NCI-H1105 treated with DMSO at 0.1 percent for 48 hours (cell line): ENCODE measurements at places on chromosomes 6 and 20.
A peak's percentile ranks its signal among the peaks of the same experiment; 100 is the strongest.

DNA sequence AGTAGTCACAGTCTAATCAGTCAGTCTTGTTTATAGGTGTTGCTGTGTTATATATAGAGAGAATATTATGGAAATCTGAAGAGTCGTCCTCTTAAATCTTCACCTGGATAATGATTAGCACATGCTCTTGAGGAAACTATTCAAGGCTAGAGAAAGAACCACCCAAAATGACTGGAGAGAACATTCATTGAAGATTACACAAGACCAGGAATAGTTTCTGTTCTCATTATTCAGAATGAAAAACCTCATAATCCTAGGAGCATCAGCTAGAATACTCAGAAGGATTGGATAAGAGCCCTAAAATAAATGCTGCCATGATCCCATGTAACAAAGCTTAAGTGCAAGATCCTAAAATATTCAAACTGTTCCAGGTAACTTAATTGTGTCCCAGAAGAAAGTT is 278.2 kb upstream of the PREP start:
- DNase-seq, result no peak

DNA sequence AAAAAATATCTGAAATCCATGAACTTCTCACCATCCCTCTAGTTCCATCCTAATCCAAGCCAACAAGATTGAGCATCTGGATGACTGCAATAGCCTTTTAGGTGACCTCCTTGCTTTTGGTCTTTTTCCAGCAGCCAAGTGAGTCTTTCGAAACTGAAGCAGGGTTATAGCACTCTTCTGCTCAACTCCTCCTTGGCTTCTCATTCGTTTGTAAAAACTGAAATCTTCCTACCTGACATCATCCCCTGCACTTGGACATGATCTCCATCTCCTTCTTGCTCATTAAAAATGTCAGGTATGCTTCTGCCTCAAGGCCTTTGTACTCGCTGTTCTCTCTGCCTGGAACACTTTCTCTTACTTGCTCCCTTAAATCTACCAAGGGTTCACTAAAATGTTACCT is 46.0 kb downstream of the STX7 start:
- no peak for DNase-seq

DNA sequence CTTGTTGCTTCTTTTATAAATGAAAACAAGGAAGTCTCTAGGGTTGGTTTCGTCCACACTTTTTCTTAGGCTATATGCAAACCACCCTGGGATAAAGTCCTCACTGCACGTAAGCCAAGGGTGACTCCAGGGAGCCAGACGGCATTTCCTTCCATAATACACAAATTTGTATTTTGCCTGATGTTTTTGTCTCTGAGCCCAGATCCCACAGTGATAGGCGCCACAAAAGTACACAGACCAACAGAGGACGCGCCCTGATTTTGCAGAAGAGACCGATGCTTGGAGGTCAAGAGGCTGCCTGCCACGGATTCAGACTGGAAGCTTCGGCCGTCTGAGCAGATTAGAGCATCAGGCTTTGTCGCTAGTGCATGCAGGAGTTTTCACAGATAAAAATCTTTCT is 22.8 kb downstream of the FOXQ1 start:
- DNase-seq, result no peak

DNA sequence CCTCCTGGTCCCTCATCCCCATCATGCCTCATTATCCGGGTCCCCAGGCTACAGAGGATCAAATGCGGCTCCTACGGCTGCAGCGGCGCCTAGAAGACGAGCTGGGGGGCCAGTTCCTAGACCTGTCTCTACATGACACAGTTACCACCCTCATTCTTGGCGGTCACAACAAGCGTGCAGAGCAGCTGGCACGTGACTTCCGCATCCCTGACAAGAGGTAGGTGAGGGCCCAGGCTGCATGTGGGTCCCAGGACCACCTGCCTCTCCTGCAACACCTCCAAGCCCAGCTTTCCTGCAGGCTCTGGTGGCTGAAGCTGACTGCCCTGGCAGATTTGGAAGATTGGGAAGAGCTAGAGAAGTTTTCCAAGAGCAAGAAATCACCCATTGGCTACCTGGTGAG is 8.2 kb upstream of the PTPRA start:
- no peak for DNase-seq

- DNase-seq, result no peak
Observed at GRCh38 chr20:62617711-62618483, 24.4 kb upstream of the SLCO4A1 start.

GRCh38 chr6:30490026-30490876 is 942 bp downstream of the HLA-E start:
- peak; percentile 41 for DNase-seq

- peak; percentile 20 for DNase-seq
Observed at GRCh38 chr6:13395272-13396237, 67.2 kb upstream of the TBC1D7 start.

DNA sequence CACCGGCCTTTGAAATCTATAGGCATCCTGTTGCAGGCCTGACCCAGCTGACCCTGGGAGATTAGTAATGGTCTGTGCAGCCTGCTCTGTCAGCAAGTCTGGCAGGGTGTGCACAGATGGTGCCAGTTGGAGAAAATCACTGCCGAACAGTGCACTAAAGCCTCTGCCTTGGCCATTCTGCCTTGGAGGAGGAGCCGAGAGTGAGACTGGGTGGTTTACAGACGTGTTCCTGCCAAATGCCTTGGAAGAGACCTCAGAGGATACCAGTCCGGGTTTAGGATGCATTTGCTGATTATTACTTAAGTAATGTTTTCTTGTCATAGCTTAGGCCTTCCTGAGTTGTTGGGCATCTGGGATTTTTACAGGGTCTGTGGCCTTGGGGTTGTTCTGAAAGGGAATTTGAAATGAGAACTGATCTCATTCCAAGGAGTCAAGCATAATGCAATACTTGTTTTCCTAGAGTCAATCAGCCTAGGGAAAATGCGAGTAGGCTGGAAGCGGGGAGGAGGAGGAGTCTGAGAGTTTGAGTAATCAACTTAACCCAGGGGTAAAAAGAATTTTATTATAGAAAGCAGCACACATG is 292.1 kb downstream of the SOX4 start:
- DNase-seq, result no peak

DNA sequence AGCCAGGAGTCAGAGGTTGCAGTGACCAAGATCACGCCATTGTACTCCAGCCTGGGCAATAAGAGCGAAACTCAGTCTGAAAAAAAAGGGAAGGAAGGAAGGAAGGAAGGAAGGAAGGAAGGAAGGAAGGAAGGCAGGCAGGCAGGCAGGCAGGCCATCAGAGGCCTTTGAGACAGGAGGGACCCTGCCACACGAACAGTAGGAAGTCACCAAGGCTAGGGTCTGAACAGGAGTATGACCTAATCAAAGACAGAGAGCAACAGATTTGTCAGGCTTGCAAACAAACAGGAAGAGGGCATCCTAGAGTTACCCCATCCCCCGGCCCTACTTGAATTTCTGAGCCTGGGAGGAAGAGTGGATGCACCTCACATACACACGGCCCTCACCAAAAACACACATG is 67.1 kb downstream of the FGD2 start:
- DNase-seq, result no peak

GRCh38 chr6:144286503-144287393 is 1.6 kb downstream of the UTRN start:
- DNase-seq, result peak; percentile 47

- no peak for DNase-seq
Observed at GRCh38 chr6:34149831-34150400, 4.0 kb upstream of the GRM4 start.

GRCh38 chr20:48791666-48792071 is 36.1 kb downstream of the PREX1 start:
- DNase-seq, result no peak

- no peak for DNase-seq
Observed at GRCh38 chr20:43571310-43571709, 12.5 kb downstream of the SGK2 start.

- no peak for DNase-seq
Observed at GRCh38 chr20:31906001-31906400, 35.6 kb downstream of the TTLL9 start.

DNA sequence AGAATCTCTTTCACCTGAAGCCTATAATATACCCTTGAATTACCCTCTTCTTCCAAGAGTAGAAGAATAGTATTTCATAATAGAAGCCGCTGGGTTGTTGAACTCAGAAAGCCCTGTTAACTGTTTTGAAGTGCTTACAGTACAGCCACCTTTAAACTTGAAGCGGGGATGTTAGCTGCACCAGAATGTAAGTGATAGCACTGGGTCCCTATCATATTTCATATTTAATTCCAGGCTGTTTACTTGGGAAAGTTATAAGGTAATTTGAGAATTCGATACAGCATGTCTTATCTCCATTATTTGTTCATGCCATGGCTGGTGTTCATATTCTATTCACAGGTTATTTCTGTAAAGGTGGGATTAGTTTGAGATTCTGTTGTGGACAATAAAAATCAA is 63.5 kb upstream of the VSTM2L start:
- DNase-seq, result peak; percentile 96

- no peak for DNase-seq
Observed at GRCh38 chr20:55067158-55067825, 591.9 kb downstream of the DOK5 start.

- DNase-seq, result no peak
Observed at GRCh38 chr20:59388402-59388801, 88.0 kb downstream of the EDN3 start.

DNA sequence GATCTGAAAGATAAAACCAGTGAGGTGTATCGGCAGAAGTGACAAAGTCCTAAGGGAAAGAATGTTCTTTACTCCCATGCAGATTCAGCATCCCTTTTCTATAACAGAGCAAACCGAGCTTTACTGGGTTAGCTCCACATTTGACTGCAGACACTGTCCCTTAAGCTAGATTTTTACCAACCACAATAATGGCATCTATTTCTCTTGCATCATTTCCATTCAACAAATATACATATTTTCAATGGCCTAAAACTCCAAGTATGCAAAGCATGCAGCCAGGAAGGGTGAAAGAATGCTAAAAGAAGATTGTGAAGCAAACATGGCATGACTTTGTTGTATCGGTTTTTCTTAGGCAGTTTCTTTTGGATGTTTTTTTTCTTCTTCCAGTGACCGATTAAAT is 255.4 kb downstream of the OGFRL1 start:
- DNase-seq, result no peak

GRCh38 chr20:41171736-41172295 is 34.5 kb downstream of the PLCG1 start:
- DNase-seq, result no peak

- no peak for DNase-seq
Observed at GRCh38 chr6:153034139-153034538, 31.6 kb upstream of the MTRF1L start.

DNA sequence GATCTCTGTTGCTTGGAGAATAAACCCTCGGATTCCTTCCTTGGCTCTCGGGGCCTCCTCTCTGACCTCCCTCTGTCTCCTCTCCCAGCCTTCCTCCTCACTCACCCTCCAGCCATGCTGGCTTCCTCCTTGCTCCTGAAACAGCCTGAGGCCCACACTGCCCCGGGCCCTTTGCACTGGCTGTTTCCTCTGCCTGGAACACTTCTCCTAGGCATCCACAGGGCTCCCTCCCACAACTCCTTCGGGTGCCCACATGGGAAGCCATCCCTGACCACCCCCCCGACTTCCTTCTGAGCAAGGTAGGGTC is 87.7 kb downstream of the CEBPB start:
- DNase-seq, result no peak

DNA sequence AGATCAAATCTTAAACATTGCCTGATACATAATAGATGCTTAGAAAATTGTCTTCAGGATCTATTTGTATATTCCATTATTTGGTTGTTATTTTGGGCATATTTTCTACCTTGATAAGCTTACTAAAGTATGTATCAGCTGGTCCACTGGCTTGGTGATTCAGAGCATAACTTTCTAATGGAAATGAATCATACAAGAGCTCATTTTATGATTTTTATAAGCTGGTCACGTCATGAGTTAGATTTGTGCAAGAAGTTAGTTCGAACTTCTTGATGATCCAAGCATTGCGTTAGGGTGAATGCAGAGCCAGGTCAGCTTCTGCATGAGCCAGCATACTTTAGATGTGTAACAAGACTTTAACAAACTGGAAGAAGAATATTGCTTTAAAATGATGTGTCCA is 144.5 kb upstream of the FLRT3 start:
- no peak for DNase-seq

- DNase-seq, result no peak
Observed at GRCh38 chr6:90707246-90707645, 120.4 kb upstream of the MAP3K7 start.

GRCh38 chr6:27688014-27688586 is 215.2 kb upstream of the ZNF184 start:
- peak; percentile 93 for DNase-seq

DNA sequence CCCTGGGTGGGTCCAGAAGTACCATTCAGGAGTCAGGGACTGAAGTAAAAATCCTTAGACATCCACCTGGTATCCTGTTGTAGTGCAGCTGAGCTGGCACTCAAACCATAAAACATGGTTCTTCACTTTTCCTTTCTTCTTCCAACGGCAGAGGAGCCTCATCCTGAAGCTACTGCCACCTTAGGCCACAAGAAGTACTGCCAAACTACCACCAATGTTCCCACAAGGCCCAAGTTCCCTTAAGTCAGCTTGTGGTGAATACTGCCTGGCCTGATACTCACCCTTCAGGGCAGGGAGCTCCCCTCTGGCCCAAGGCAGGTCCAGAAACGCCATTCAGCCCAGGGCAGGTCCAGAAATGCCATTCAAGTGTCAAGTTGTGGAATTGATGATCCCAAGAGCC is 1053.4 kb upstream of the CITED2 start:
- DNase-seq, result no peak

DNA sequence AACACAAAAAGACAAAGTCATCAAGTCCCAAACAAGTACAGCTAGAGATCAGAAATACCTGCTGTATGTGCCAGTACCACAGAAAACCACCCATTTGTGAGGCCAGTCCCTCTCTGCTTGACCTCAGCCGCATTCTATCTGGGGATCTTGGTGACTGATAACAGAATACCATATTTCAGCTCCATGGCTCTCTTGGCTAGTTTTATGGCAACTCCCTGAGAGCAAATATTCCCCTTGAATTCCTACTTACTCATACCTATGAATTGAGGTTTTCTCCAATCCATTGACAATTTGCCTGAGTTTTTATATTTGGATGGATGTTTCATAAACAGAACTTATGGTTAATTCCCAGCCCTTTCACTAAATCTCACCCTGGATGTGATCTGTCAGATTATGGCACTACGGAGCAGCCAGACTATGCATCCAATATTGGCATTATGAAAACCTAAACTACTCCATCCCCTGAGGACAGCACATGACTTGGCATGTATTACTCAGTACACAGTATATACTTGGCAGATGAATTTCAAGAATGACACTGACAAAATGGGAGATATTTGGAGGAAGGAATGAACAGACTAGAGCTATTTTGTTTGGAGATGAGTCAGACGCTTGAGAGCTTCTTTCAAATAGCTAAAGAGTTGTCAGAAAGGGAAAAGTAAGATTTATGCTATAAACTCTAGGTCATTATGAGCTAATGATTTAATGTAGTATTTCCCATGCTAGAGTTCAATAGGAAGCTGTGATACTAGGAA is 95.7 kb downstream of the PRDM1 start:
- no peak for DNase-seq

GRCh38 chr6:154548130-154548830 is 37.8 kb upstream of the CNKSR3 start:
- DNase-seq, result peak; percentile 48

- DNase-seq, result no peak
Observed at GRCh38 chr6:35728683-35729678, 7.9 kb upstream of the ARMC12 start.
